ENCODE measurements at places on chromosomes 2 and 18. TPM values are rescaled to one million over a fixed set of nuclear protein-coding genes. Genes with fewer than 3 reads are reported as not detected.

GRCh38 chr2:158690823-158691222, 104.3 kb upstream of the DAPL1 start:
- no peak for DNase-seq
- H3K4me1 ChIP-seq = no peaks in the 10 kb centered on the region
- H3K27ac ChIP-seq = no peak overlapping the region

GRCh38 chr2:164782323-164782722, 59.3 kb downstream of the COBLL1 start:
- H3K4me1 ChIP-seq = no peaks in the 10 kb centered on the region
- no peak overlapping the region for H3K27ac ChIP-seq
- no peaks in the 10 kb centered on the region for H3K36me3 ChIP-seq
- H3K4me3 ChIP-seq = no peak overlapping the region
- DNase-seq = no peak
- no peaks in the 10 kb centered on the region for H3K27me3 ChIP-seq

DNA sequence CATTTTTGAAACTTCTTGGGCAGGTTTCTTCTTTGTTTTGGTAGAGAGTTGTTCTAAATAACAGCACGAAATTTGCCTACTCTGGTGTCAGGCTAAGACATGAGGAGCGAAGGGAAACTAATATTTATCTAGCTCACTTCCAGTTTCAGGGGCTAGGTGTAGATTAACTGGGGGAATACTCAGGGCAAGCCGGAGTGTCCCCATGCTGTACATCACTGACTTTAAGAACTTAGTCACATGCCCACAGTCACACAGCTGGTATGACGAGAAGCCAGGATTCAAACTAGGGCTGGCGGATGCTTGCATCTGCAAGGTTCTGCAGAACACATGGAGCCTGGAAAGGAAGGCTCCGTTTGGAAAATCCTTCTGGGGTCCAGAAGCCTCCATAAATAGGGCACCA, 133.3 kb downstream of the ALPK2 start:
- no peaks in the 10 kb centered on the region for H3K4me1 ChIP-seq
- H3K4me3 ChIP-seq = no peak overlapping the region
- no peaks in the 10 kb centered on the region for H3K27me3 ChIP-seq
- no peak for DNase-seq
- no peak overlapping the region for H3K27ac ChIP-seq

Gene ARL4C
- total RNA-seq = 23.9 TPM

DNA sequence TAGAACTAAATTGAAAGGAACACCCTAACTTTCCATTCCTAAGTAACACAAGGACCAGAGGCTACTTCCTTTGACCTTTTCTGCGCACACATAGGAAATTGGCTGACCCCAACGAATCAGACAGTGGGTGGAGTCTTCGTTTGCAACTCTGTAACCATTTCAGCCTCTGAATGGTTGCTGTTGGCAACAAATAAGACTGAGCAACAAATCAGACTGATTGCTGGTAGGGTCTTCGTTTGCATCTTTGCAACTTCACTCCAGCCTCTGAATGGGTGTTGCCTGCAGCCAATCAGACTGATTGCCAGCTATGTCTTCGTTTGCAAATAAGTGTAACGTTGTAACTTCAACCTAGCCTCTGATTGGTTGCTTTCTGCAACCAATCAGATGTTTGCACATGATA, 34.6 kb downstream of the USP40 start:
- H3K36me3 ChIP-seq = no peaks in the 10 kb centered on the region
- H3K27ac ChIP-seq = no peak overlapping the region
- no peak overlapping the region for H3K4me3 ChIP-seq
- no peak for DNase-seq
- H3K4me1 ChIP-seq = no peaks in the 10 kb centered on the region

GRCh38 chr2:49261781-49262180, 107.5 kb upstream of the FSHR start:
- no peak overlapping the region for H3K4me3 ChIP-seq
- H3K4me1 ChIP-seq = no peaks in the 10 kb centered on the region

DNA sequence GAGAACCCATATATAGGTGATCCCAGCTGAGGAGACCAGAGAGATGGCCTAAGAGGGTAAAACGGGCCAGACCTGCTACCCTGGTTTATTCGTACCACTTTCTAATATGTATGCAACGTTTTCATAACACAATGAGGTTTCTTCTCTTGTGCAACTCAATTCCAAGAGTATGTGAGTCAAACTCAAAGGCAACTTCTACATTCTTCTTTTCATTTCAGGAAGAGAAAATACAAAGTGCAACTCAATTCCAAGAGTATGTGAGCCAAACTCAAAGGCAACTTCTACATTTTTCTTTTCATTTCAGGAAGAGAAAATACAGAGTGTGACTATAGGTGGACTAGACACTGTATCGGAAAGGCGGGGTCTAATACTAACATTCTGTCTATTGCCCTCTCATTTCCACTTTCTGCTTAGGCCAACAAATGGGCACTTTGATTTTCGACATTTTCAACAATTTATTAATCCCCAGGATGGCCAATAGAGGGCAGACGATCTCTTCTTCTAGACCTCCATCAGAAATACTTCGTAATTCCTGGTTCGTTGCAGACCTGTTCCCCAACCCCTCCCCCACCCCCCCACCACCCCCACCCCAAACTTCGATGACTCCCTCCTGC, 3.7 kb upstream of the CRIM1 start:
- no peak for DNase-seq
- H3K27ac ChIP-seq = no peak overlapping the region
- H3K36me3 ChIP-seq = no peaks in the 10 kb centered on the region
- no peaks in the 10 kb centered on the region for H3K27me3 ChIP-seq
